ENCODE measurements at places on chromosomes 6 and 20. TPM values are rescaled to one million over a fixed set of nuclear protein-coding genes. Genes with fewer than 3 reads are reported as not detected.

POPDC3 gene
- total RNA-seq: 53.4 TPM

SLC22A3 gene
- total RNA-seq: 0.74 TPM

MCCD1 gene
- total RNA-seq: not detected

IL20RA gene
- 0.99 TPM for total RNA-seq

GHRH gene
- total RNA-seq: 0.63 TPM

JPH2 gene
- total RNA-seq: 205 TPM

ADGB gene
- total RNA-seq: not detected

RIPOR3 gene
- total RNA-seq: 3.8 TPM

FERMT1 gene
- 9.3 TPM for total RNA-seq

BHLHE23 gene
- total RNA-seq: not detected

PBOV1 gene
- not detected for total RNA-seq

OR2H1 gene
- not detected for total RNA-seq

PDYN gene
- total RNA-seq: 0.33 TPM

GRCh38 chr20:3777716-3778629, 3.3 kb downstream of the SPEF1 start:
- DNase-seq: peak; percentile 54

DNA sequence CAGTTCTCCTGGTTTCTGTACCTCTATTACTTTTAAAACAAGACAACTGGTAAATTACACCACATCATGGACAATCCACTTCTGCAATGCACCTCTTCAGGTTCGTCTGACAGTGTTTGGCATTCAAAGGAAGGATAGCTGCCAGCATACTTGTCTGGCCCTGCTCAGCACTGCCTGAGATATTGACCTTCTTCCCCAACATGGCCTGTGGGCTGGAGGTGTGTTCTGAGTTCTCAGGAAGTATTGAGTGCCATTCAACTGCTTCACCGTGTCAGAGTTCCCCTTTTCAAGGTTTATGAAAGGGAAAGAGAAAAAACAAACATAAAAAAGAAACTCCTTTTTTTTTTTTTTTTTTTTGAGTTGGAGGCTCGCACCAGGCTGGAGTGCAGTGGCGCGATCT, 267.9 kb upstream of the SASH1 start:
- DNase-seq: no peak

DNA sequence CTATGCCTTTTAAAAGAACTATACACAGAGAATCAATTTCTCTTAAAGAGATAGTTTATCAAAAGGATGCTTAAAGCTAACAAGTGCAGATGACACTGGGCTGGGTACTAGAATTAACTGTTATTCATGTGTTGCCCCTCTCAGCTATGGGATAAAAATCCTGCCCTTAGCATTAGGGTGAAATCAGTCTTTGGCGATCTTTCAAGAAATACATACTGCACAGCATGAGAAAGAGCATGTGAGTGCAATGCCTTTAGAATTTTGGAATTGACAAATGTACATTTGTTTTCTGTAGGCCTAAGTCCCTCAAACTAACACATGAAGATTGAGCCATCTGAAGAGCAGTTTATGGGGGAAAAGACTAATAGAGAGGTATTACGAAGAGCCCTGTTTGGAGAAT, 115.4 kb downstream of the ZFP64 start:
- no peak for DNase-seq

DNA sequence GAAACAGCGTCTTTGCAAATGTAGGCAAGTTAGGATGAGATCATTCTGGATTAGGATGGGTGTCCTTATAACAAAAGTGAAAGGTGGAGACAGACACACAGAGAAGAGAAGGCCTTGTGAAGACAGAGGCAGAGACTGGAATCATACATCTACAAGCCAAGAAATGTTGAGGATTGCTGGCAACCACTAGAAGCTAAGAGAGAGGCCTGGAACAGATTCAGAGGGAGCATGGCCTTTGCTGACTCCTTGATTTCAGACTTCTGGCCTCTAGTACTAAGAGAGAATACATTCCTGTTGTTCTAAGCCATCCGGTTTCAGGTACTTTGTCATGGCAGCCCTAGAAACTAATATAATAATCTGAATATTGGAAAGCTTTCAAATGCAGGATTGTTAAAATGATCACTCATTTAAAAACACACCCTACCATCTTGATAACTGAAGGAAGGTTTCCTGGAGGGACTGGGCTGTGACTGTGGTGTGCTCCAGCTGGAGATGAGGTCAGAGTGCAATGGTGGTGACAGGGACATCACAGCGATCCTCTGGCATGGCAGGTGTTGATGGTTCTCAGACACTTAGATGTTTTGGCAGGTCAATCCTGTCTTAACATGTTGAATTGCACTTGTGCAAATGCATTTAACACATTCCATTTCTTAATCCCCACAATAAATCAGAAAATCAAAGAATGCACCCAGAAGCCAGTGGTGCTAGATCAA, 25.1 kb downstream of the CD83 start:
- no peak for DNase-seq

DNA sequence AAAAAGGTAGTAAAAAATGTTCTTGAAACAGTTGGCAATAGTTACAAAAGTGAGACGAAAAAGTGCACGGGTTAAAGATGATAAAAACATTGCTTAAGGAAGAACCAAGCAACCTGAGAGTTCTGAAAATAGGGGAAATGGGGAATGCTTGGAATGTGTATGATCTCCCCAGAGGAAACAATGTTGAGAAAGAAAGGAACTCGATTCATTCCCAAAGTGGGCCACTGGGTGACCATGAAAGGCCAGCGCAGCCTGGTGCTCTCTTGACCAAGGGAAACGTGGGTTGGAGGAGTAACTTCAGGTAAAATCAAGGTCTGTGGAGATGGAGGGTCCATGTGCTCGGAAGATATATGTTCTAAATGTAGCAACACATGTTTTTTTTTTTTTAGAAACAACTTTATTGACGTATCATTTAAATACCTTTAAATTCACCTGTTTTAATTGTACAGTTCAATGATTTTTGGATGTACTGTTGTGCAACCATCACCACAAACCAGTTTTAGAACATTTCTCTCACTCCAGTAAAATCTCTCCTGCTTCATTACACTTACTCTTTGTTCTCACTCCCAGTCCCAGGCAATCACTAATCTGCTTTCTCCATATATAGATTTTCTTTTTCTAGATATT, 34.5 kb upstream of the CEP85L start:
- no peak for DNase-seq

DNA sequence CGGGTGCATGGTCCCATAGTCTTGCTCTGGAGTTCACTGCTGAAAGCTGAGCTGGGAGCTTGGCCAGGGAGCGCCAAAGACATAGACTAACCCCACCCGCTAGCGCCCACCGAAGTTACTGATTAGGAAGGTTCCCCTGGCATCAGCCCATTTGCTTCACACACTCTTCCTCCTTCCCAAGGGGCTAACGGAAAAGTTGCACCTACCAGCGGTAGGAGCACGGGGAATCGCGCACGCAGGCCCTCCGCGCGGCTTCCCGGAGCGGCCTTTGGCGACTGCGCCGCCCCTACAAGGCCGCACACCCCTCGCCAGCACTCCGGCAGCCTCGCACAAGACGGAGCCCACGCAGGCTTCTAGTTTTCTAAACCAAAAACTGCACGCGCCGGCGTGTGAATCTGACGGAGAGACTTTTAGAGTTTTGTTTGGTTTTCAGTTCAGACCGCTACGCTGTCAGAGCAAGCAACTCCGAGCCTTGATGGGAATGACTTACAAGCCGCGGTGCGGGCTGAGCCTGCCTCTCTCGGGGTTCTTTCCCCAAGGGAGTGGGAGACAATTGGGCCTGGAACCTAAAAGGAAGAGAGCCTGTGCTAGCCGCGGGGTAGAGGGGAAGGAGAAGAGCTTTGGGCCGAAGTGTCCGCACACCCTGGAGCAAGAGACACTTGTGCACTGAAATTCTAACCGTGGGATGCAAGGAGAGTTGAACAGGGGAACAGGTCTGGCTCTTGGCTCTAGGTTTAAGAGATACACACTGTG, 891 bp upstream of the POU3F2 start:
- DNase-seq: peak; percentile 76

DNA sequence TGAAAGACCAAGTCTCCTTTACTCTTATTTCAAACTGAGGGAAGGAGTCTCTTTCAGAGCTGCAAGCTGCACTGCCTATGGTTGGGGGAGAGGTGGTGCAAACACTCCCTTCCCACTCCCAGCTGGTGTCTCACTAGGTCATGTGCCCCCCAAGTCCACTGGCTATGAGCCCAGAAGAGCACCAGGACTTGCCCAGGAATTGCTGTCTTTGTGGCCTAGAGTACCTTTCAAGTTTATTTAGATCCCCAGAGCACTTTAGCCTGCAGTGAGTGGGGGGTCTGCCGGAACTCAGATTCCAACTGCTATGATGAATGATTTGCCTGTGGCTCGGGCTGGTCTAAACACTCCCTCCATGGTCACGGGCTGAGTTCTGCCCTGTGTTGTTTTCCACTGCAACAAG, 192.6 kb upstream of the CITED2 start:
- no peak for DNase-seq

- DNase-seq: no peak
These were observed 116.2 kb downstream of the PFDN4 start for GRCh38 chr20:54324041-54324440.

DNA sequence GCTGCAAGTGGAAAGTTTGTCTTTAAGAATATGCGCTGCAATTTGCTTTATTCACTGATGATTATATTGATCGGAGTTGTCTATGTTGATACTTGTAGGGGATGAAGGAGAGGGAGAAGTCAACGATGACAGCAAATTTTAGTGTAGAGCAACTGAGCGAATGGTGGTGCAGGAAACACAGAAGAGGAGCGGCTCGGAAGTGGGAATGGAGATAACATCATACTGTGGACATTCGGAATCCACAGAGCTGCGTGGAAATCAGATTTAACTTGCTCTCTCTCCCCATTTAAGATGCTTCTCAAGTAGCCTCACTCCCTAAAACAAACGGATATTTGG, 722 bp upstream of the TMEM14B start:
- no peak for DNase-seq

DNA sequence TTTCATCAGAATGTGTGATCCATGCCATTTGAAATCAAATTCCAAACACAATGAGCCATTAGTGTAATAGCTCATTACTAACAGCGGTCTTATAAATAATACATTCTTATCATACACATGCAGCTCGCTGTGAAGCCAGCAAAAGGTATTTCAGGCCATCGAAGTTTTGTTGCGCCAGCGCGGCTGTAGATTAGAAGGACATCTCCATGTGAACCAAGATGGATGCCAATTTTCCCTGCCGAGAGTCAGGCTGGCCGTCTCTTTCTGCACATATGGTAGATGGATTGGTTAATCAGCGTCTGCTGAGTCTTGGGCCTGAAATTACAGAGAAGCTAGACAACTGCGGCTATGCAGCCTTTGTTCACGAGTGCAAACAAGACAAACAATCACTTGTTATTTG, 44.1 kb downstream of the CFAP61 start:
- DNase-seq: no peak

DNA sequence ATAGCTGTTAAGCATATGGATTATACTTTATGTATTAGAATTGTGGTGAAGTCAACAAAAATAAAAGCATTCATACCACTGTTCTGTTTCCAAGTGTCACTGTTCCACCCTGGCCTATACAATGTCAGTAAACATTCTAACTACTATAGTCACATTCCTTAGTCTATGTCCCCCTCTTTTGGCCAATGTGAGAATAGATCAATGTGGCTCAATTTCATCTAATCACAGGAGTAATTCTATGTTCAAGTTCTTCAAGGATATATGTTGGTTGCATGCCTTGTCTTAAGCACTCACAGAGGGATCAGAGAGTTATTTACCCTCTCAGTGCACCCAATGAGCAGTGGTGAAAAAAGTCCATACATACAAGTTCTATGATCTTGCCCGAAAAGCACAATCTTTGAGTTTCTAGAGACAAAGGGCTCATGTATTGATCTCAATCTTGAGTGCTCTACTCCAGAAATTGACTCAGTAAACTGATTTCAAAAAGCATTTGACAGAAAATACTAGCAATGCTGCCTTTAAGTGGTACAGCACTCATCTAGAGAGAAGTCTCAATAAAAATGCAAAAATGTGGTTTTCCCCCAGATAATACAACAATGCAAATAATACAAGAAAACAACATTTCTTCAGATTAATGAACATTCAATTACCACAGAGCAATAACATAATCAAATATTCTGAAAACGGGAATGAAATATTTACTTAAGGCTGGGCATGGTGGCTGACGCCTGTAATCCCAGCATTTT, 16.5 kb downstream of the SMLR1 start:
- peak; percentile 52 for DNase-seq

DNA sequence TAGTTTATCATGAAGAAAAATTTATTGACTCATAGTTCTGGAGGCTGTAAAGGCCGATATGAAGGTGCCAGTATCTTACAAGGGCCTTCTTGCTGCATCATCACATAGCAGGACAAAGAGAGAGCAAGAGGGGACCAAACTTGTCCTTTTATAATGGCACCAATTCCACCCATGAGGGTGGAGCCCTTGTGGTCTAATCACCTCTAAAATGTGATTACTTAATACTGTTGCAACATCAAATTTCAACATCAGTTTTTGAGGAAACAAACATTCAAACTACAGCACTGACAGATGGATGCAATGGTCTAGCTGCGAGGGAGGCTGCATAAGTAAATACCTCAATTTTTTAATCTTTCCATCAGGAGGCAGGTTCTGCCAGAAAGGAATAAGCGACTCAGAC, 76.7 kb upstream of the LAMA2 start:
- no peak for DNase-seq

- DNase-seq: no peak
These were observed 437.0 kb downstream of the BTBD3 start for GRCh38 chr20:12354725-12355124.

DNA sequence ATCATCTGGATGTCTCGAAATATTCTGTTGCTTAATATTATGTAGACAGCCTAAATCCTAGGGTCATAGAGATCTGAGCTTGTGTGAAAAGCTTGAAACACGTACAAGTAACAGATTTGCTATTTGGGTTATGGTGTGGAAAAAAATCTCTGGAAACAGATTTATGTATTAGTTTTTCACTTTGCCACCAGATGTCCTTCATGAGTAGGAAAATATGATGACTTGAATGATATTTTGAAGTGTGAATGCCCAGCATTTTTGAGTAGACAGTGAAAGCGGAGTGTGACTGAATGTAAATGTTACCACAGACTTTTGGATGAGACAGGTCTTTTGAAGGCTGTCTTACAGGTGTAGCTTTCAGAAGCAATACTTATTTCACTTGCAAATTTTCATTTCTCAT, 4.2 kb upstream of the BMP6 start:
- DNase-seq: peak; percentile 63

- DNase-seq: no peak
These were observed 24.2 kb downstream of the ISM1 start for GRCh38 chr20:13245250-13245723.

DNA sequence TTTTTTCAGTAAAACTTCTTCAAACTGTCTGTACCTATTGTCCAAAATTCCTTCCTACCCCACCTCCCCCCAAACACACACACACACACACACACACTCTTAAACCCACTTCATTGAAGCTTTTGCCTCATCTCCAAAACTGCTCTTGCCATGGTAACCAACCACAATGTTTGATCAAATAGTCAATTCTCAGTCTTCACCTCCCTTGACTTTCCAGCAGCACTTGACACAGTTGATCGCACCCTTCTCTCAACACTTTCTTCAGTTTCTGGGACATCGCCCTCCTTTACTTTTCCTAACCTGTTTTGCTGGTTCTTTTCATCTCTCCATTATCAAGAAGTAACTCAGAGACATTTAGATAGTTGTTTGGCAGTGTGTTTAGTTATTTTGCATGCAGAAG, 71.5 kb upstream of the COL21A1 start:
- no peak for DNase-seq
